H1 (cell line): ENCODE measurements at places on chromosomes 3 and 15. TPM values are rescaled to one million over a fixed set of nuclear protein-coding genes. Genes with fewer than 3 reads are reported as not detected.

Gene TF
- 0.06 and 0.26 TPM in 2 replicates for total RNA-seq

Gene ZNF385D
- 10.8 and 11.2 TPM in 2 replicates for total RNA-seq

- H3K36me3 ChIP-seq, result no peaks in the 10 kb centered on the region
- no peak overlapping the region for H3K4me3 ChIP-seq
- no peak overlapping the region for H3K27ac ChIP-seq
- H3K4me1 ChIP-seq, result no peaks in the 10 kb centered on the region
These were observed 18.2 kb upstream of the UBP1 start for GRCh38 chr3:33458446-33458845.

- no peaks in the 10 kb centered on the region for H3K27me3 ChIP-seq
- peaks cover 8% of the 10 kb centered on the region for H3K4me1 ChIP-seq
- no peak for DNase-seq
- H3K27ac ChIP-seq, result no peak overlapping the region
- no peaks in the 10 kb centered on the region for H3K36me3 ChIP-seq
These were observed 177.7 kb upstream of the NR2E3 start for GRCh38 chr15:71632576-71633195.

Gene MOBP
- total RNA-seq, result 0.10 and 0.50 TPM in 2 replicates

- peaks cover 13% of the 10 kb centered on the region; the same call in 1 of the 2 replicates for H3K4me1 ChIP-seq
- H3K4me3 ChIP-seq, result no peak overlapping the region
- H3K27me3 ChIP-seq, result no peaks in the 10 kb centered on the region
- H3K27ac ChIP-seq, result no peak overlapping the region
- DNase-seq, result no peak
These were observed 34.1 kb downstream of the TSPAN3 start for GRCh38 chr15:77036537-77037387.

- H3K4me3 ChIP-seq, result no peak overlapping the region
- no peaks in the 10 kb centered on the region for H3K4me1 ChIP-seq
- H3K36me3 ChIP-seq, result no peaks in the 10 kb centered on the region
- DNase-seq, result no peak
- no peaks in the 10 kb centered on the region for H3K27me3 ChIP-seq
- H3K27ac ChIP-seq, result no peak overlapping the region
These were observed 3.3 kb upstream of the RNF13 start for GRCh38 chr3:149809699-149810098.

Gene MAP1A
- 2.4 and 3.4 TPM in 2 replicates for total RNA-seq

Gene ZBTB38
- 9.8 and 10.5 TPM in 2 replicates for total RNA-seq

Gene CD200
- 50.2 and 51.9 TPM in 2 replicates for total RNA-seq

Gene PDCD10
- total RNA-seq, result 71.8 and 76.6 TPM in 2 replicates

DNA sequence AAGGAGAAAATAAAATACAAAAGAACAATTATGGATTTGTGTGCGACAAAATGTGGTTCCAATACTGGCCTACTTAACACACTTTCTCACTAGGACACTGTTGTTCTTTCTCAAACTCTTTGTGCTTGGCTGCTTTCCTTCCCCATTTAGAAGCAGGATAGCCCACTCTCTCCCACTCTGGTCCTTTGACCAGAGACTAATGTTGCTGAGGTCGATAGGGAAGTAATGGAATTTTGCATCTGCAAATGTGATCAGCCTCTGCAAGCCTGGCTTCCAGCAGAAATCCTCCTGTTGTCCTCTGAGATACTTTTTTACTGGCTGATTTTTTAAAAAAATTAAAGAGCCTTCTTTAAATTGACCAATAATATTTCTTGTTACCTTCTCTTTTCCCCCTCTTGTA lies 71.0 kb downstream of the PPM1L start:
- H3K4me1 ChIP-seq, result peaks cover 4% of the 10 kb centered on the region
- no peaks in the 10 kb centered on the region for H3K36me3 ChIP-seq
- H3K27me3 ChIP-seq, result no peaks in the 10 kb centered on the region
- DNase-seq, result no peak
- H3K27ac ChIP-seq, result no peak overlapping the region

DNA sequence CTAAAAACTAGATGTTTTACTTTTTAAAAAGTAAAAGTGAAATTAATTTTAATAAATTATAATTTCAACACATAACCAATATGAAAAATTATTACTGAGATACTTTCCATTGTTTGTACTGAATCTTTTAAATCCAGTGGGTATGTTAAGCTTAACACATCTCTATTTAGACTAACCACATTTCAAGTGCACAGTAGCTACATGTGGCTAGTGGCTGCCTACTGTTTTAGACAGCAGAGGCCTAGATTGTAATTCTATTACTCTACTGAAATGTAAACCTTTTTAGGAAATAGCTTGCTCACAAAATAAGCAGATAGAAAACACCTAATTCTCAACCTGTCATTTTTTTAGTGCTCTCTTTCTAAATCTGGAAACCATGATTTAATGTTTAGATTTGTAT lies 4.9 kb downstream of the TCAIM start:
- H3K27me3 ChIP-seq, result no peaks in the 10 kb centered on the region
- no peaks in the 10 kb centered on the region for H3K36me3 ChIP-seq
- no peak overlapping the region for H3K4me3 ChIP-seq
- DNase-seq, result no peak
- H3K27ac ChIP-seq, result no peak overlapping the region

DNA sequence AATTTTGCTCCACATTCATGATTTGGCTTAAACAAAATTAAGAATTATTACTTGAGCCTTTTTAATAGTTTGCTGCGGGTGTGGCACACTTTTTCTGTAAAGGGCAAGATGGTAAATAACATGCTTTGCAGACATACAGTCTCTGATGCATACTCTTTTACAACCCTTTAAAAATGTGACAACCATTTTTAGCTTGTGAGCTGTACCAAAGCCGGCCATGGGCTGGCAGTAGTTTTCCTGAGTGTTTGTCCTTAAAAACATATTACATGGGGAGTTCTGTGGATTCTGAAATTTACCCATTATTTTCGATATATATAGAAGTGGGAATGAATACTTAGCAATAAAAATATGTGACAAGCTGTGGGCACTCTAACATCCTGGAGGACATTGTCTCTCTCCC lies 163.4 kb downstream of the FNDC3B start:
- H3K36me3 ChIP-seq, result 0 out of 2 replicates have a peak, but pooled peaks cover 6% of the 10 kb centered on the region
- no peak overlapping the region for H3K4me3 ChIP-seq
- H3K4me1 ChIP-seq, result peaks cover 2% of the 10 kb centered on the region; the same call in 1 of the 2 replicates
- H3K27ac ChIP-seq, result no peak overlapping the region
- no peak for DNase-seq
